ENCODE measurements at places on chromosomes 7 and 10.

DNA sequence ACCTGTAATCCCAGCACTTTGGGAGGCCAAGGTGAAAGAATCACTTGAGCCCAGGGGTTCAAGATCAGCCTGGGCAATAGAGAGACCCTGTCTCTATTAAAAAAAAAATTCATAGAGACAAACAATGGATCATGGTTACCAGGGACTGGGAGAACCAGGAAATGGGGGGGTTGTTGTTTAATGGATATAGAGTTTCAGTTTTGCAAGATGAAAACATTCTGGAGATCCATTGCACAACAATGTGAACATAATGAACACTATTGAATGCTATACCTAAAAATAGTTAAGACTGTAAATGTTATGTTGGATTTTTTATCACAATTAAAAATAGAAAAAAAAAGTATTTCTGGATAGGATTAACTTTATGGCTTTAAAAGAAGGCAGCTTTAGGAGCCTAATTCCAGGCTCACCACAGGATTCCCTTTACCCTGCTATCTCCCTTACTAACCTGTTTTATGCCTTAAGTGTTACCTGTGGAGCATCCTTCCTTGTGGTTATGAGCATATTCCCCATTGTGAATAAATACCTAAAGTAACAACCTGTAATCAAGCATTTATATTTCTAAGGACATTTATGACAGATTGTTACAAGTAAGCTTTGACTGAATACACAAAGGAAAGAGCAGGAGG, 45.1 kb upstream of the SGCE start:
- no peak for DNase-seq

- DNase-seq: no peak
Observed at GRCh38 chr7:111650456-111650999, 88.2 kb upstream of the IMMP2L start.

- no peak for DNase-seq
Observed at GRCh38 chr7:101315336-101315735, 6.3 kb downstream of the IFT22 start.

DNA sequence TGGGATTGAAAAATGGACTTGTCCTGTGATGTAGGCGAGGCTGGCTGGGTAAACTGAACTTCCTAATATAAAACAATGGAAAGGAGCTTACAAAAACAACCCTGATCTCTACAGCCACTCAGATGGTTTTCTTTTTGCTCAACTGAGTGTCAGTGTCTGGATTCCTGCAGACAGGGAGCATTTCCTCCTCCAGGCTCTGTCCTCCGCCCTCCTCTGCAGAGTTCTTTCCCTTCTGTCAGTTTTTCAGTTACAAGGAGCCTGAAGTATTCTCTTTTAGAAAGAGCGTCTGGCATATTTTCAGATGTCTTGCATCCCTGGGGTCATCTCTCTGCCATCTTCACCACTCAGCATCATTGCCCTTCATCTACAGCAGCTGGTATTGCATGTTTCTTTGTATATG, 50.0 kb upstream of the PITRM1 start:
- DNase-seq: no peak

DNA sequence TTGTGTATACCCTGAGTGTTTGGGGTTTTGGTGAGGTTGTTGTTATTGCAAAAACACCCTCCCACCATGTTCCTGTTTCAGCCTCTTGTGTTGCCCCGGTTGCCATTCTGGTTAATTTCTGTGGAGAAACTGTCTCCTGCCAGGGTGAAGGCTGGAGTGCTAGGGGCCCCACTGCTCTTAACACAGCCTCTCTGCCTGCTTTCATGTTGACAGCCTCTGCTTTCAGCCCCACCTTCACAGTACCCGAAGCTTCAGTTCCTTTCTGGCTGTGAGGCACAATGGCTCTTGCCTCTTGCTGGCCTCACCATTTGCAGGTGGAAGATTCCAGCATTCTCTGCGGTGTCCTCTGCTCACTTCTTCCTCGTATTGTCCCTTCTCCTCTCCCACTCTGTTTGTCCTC, 19.2 kb downstream of the SLC18A2 start:
- DNase-seq: no peak

- no peak for DNase-seq
Observed at GRCh38 chr7:74288034-74288881, 949 bp upstream of the CLIP2 start.

GRCh38 chr7:55962014-55962413, 2.4 kb upstream of the NIPSNAP2 start:
- no peak for DNase-seq

GRCh38 chr10:73744664-73744975, 448 bp downstream of the SEC24C start:
- no peak for DNase-seq

GRCh38 chr7:85039196-85039923, 147.5 kb downstream of the SEMA3D start:
- DNase-seq: no peak

DNA sequence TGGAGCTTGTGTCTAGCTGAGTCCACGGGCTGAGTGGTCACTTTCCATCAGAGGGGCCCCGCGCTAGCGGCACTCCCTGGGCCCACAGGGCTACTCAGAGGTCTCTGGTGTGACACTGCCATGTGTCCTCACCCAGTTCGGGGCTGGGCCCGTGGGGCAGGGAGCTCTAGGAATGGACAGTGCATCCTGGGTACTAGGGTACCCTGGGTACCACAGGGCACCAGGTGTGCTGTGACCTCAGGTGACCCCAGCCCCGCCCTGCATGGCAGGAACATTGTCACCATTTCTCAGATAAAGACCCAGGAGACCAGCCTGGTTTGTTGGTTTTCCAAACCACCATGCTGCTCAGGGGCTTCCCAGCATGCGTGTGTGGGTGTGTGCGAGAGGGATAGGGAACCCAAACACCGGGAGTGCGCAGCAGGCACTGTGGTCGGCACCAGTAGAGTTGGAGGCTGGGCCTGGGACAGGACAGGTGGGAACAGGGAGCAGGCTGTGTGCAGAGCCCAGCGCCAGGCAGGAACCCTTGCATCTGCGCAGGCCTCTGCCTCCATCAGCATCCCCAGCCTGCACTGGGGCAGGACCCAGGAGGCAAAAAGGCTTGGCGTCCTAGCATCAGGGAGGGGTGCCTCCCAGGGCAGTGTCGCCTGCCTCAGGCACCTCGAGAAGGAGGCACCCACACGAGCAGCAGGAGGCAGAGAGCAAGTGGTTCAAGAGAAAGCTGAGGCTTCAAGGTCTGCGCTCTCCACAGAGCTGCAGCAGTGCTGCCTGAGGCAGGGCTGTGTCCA, 19.4 kb upstream of the CSGALNACT2 start:
- DNase-seq: no peak

GRCh38 chr10:44382131-44382858, 2.6 kb downstream of the CXCL12 start:
- no peak for DNase-seq

GRCh38 chr10:112741830-112742402, 208.1 kb upstream of the TCF7L2 start:
- no peak for DNase-seq
